Karpas-422 (cell line): ENCODE measurements at places on chromosomes 13 and 19.

- no peak for DNase-seq
Measured at GRCh38 chr13:75506018-75506417, 24.0 kb upstream of the TBC1D4 start.

- DNase-seq, result no peak
Measured at GRCh38 chr13:79060216-79060615, 345.8 kb downstream of the RBM26 start.

- DNase-seq, result no peak
Measured at GRCh38 chr19:1412995-1413800, 5.8 kb downstream of the DAZAP1 start.

GRCh38 chr13:99288089-99288488, 19.1 kb downstream of the GPR183 start:
- no peak for DNase-seq

GRCh38 chr19:31666126-31666525, 316.9 kb upstream of the TSHZ3 start:
- no peak for DNase-seq

DNA sequence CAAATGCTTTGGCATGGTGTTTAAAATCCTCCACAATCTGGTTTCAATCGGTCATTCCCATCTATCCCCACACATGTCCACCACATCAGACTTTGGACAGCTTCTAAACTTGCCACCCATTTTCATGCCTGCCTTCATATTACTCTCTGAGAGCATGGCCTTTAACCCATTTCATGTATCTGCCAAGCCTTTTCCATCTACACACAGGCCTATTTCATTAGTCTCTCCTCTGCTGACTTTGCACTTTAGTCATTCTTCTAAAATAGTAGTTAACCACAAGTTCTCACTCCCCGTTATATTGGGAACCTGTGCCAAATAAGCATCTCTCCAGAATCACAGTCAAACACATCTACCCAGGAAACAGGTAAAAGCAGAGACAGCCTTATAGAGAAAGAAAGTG, 142.2 kb downstream of the MZT1 start:
- DNase-seq, result no peak

GRCh38 chr19:1105008-1105872, 1.4 kb downstream of the GPX4 start:
- no peak for DNase-seq

GRCh38 chr13:67416047-67416925, 186.2 kb upstream of the PCDH9 start:
- peak; percentile 78 for DNase-seq

- DNase-seq, result no peak
Measured at GRCh38 chr13:39577838-39578491, 25.0 kb downstream of the LHFPL6 start.

DNA sequence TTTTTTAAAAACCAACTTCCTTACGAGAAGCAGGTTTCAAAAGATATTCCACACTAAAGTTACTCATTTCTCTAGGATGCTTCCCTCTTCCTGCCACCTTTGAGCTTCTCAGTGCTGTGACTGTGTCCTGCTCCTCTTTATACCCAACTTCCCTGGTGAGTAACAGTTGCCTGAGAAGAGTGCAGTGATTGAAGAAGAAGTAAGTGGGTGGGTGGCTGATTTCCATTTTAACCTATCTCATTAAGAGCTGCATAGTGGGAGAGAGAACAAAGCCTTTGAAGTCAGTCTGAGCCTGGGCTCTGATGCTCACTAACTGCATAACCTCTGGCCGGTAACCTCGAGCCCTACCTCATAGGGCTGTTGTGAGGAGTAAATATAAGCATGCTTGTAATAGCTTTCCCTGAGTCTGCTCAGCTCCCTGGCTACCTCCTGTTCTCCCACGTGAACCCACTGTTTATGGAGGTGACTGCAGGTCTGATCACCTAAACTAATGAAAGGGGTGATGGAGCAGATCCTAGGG, 977.3 kb downstream of the UQCRFS1 start:
- DNase-seq, result no peak

DNA sequence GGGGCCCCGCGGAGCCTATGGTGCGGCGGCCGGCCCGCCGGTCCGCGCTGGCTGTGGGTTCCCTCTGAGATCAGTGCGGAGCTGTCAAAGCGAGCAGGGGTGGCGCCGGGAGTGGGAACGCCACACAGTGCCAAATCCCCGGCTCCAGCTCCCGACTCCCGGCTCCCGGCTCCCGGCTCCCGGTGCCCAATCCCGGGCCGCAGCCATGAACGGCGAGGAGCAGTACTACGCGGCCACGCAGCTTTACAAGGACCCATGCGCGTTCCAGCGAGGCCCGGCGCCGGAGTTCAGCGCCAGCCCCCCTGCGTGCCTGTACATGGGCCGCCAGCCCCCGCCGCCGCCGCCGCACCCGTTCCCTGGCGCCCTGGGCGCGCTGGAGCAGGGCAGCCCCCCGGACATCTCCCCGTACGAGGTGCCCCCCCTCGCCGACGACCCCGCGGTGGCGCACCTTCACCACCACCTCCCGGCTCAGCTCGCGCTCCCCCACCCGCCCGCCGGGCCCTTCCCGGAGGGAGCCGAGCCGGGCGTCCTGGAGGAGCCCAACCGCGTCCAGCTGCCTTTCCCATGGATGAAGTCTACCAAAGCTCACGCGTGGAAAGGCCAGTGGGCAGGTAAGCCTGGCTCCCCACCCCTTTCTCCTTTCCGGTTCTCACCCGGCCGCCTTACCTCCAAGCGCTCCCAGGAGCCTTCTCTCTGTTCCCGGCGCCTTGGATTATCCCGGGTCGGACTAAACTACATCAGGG, at the start of gene PDX1:
TSS of gene PDX1 (plus strand) at position 67 of the 743 bp plus-strand sequence. CDS start at position 206, 139 bp downstream.
- DNase-seq, result no peak

DNA sequence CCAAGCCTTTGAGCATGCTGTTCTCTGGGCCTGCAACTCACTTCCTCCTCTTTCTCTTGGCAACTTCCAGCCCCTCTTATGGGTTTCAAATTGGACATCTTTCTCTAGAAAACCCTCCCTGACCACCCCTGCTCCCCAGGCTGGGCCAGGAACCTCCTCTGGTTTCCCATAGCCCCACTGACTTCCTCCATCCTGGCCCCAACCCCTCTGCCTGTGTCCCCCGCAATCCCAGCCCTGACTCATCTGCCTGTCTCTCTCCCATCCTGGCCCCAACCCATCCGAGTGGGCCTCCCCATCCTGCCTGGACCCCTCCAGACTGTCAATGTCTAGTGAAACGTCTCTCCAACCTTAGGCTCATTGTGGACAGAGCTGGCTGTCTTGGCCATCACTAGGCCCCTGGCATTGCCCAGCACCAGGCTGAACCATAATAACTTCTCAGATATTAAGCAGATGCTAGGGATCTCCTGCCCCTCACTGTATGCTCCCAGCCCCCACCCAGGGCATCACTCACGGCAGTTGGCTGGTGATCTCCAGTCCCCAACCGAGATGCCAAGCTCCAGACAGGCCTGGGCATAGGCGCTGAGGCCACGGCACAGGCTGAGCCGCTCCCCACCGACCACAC, 16.8 kb downstream of the FCGBP start:
- DNase-seq, result peak; percentile 29
